ENCODE measurements at places on chromosomes 13 and 19. TPM values are rescaled to one million over a fixed set of nuclear protein-coding genes. Genes with fewer than 3 reads are reported as not detected.

Gene ZNF611
- total RNA-seq = 25.5 TPM

Gene ZNF256
- total RNA-seq = 6.4 TPM

Gene THSD8
- total RNA-seq = 28.8 TPM

DNA sequence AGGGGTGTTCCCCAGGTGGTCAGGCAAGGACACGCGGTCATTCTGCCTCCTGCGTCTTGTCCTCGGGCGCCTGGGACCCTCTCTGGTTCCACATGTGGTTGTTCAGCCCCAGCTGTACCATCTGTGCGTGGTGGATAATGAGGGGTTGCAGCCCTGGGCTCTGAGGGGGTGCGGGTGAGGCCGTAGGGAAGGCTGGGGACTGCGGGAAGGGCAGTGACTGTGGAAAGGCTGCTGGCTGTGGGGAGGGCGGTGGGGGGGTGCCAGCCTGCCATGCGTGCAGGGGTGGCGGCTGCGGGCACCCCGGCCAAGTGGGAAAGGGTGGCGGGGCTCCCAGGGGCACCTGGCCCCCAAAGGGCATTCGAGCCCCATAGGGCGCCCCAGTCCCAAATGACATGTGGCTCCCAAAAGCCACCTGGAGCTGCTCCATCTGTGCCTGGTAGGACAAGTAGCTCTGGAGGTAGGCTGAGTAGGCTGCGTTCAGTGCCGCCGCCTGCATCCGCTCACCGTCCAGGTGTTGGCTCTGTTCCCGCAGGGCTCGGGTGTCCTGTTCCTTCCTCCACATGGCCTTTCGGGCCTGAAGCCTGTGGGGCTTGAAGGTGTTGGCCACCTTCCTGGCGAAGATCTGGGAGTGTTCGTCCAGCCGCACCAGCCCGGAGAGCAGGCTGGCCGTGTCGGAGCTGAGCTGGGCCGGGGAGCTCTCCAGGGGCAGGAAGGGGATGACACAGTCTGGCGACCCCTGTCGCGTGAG is 15.1 kb downstream of the TICAM1 start:
- H3K36me3 ChIP-seq = no peaks in the 10 kb centered on the region
- no peaks in the 10 kb centered on the region for H3K27me3 ChIP-seq
- no peak for DNase-seq
- no peak overlapping the region for H3K4me3 ChIP-seq
- H3K4me1 ChIP-seq = no peaks in the 10 kb centered on the region
- H3K27ac ChIP-seq = no peak overlapping the region

DNA sequence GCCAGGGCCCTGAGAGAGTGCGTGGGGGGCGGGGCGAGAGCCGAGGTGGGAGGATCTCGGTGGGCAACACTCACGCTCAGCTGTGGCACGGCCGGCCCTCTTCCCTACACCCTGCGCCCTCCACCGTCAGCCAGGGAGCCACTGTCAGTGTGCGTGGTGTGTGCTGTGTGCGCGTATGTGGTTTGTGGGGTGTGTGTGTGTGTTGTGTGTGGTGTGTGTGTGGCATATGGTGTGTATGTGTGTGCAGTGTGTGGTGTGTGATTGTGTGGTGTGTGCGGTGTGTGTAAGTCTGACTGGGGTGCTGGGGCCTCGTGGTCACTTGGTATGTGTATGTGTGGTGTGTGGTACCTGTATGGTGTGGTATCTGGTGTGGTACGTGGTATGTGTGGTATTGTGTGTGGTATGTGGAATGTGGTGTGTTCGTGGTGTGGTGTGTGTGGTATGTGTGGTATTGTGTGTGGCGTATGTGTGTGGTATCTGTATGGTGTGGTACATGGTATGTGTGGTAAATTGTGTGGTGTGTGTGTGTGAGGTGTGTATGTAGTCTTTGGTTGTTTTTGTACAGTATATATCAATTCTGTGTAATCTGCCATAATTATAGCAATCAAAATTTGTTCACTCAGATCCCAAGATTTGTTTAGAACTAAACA is 5.1 kb downstream of the GRK1 start:
- no peaks in the 10 kb centered on the region for H3K4me1 ChIP-seq
- H3K27ac ChIP-seq = no peak overlapping the region
- DNase-seq = no peak
